ENCODE measurements at places on chromosomes 16 and 17.

- no peak for DNase-seq
Observed at GRCh38 chr17:49545806-49546545, 29.7 kb upstream of the NXPH3 start.

- DNase-seq, result no peak
Observed at GRCh38 chr17:64003526-64004121, 5.5 kb downstream of the PRR29 start.

DNA sequence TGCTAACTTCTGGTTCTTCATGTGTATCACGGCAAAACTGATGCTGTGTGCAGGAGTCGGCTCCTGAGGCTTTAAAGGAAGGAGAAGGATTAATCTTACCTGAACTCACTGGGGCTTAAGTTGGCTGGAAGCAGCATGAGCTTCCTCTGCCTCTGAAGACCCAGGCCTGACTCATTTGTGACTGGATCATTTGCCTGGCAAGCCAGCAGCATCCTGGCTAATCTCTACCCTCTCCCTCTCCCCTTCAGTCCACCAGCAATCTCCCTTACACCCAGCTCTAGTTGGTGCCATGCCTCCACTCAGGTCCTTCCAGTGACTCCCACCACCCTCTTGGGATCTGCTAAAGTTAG, 150.3 kb downstream of the IRX3 start:
- DNase-seq, result no peak

DNA sequence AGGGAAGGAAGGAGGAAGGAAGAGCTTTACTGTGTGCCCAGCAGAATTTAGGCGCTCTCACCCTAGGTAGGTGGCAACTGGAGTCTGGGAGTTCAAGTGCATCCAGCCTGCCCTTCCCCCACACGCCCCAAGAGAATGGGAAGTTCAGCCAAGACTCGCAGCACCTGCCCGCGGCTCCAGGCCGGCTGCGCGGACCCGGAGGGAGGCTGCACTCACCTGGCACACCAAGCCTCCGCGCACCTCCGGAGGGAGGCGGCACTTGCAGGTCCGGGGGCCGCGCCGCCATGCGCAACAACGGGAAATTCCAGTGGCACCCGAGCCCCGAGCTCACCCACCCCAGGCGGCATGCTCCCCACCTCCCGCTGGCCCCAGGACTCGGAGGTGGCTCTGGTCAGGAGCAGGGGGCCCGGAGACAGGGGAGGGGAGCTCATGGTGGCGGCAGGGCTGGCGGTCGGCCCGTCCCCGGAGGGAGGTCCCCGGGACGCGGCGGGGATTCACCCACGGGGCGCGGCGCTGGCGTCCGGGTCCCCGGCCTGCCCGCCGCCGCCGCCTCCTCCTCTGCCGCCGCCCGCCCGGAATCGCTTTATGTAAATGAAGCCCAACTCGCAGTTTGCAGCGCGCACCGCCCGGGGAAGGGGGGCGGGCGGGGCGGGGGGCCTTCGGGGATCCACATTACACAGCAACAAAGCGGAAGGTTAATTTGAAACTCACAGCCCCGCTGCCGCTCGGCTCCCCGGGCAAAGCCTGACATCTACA, at the start of gene ZFHX3:
ZFHX3 (minus strand) TSS at position 593 of the 756 bp plus-strand sequence. CDS start 87,983 bp downstream, outside the sequence.
- DNase-seq, result peak; percentile 63

DNA sequence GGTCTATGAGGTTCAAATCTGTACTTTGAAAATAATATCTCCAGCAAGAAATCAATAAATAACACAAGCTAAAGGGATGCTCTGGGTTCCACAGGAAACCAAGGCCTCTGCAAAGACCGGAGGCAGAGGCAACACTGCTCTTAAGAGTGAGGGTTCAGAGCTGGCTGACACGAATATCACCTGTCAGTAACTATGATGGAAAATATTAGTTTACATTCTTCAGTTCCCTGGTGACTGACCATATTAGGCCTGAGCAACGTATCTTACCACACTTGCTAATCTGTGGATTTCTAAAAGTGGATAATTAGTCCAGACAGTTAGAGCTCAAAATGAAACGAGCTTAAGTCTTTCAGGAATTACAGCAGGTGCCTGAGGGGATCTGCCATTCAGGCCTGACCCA, 459.3 kb downstream of the HS3ST3B1 start:
- DNase-seq, result no peak

- DNase-seq, result no peak
Observed at GRCh38 chr17:1985686-1986085, 39.4 kb downstream of the RTN4RL1 start.

- DNase-seq, result no peak
Observed at GRCh38 chr17:67831268-67831667, 6.0 kb downstream of the BPTF start.

DNA sequence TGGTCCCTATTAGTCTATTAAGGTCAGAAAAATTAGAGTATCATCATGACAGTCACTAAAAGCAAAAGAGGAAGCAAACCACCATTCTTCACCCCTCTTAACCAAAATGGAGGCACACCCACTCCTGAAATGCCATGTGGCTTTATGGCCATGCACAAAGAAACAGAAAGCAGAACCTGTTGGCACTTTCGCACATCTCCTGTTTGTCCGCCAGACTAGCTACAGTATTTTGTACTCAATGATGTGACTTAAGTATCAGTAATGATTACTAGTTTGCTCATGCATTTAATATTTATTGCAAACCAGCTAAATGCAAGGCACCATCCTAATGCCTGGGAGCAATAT, 70.2 kb upstream of the GNAO1 start:
- DNase-seq, result no peak

- DNase-seq, result no peak
Observed at GRCh38 chr16:14232106-14232864, 161.2 kb downstream of the MRTFB start.

DNA sequence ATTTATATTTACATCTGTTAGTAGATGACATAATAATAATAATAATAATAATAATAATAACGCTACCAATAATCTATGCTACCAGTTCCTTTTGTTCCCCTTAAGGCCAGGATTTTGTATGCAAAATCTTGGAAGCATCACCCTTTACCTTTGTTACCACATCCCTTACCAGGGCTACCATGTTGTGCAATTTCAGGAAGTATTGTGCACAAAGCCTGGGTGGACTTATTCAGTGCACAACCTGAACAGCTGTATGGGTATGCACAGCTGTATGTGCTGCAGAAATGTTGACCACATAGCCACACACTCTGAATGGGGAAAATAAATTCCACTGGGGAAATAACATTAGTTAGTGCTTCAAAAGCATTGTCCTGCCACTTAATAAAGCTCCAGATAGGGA, 19.9 kb upstream of the CALB2 start:
- no peak for DNase-seq

- no peak for DNase-seq
Observed at GRCh38 chr16:46980926-46981325, 7.5 kb upstream of the DNAJA2 start.

DNA sequence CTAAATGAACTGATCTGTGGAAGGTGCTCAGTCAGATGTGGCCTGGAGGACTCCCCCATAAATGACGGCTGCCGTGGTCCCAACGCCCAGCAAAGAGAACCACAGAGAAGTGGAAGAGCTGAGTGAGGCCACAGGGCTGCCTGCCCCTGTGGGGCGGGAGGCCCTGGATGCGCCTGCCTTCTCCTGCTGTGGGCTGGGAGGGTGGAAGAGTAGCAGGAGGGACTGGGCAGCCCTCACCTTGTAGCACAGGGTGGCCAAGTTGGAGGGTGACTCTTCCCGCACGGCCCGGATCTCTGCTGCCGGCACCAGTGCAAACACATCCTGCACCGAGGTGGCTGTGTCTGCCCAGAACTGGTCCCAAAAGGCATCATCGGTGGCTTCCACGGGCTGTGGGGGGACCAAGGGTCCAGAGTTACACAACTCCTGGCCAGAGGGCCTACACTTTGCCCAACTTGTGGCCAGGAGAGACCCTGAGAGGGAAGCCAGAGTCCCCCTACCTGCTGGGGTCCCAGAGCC, 8.3 kb downstream of the HID1 start:
- DNase-seq, result no peak

- no peak for DNase-seq
Observed at GRCh38 chr17:38911081-38911730, 14.2 kb upstream of the LASP1NB start.

All from activated CD8-positive, alpha-beta T cell treated with anti-CD3 and anti-CD28 coated beads for 36 hours (primary cell).